GM04504 (cell line): ENCODE measurements at places on chromosomes 1 and 21.

- no peak for DNase-seq
Measured at GRCh38 chr1:18955441-18956192, 859 bp downstream of the IFFO2 start.

- no peak for DNase-seq
Measured at GRCh38 chr1:162487241-162487640, 10.4 kb upstream of the UHMK1 start.

- no peak for DNase-seq
Measured at GRCh38 chr1:242139442-242139841, 140.5 kb upstream of the MAP1LC3C start.

DNA sequence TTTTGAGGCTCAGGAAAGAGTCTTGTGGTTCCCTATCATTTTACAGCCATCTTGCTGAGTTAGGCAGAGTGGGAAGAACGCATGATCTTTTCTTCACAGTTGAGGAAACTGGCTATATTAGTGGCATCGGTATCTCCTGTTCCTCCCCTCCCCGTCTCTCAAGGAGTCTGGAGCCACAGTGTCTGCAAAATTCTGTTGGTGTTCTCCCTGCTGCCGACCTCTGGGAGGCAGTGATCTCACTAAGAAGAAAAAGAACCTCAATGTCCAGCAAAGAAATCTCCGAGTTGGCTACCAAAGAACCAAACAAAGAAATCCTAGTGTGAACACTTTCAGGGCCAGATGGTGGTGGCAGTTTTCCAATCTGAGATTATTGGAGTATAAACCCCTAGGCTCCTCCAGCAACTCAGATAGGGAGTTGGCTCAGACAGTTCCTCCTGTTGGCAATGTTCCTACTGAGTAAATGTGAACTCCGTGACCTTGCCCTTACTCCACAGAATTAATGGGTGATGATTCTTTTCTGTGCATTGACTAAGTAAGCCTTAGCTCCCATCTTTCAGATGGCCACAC, 41.2 kb downstream of the PRAMEF20 start:
- no peak for DNase-seq

DNA sequence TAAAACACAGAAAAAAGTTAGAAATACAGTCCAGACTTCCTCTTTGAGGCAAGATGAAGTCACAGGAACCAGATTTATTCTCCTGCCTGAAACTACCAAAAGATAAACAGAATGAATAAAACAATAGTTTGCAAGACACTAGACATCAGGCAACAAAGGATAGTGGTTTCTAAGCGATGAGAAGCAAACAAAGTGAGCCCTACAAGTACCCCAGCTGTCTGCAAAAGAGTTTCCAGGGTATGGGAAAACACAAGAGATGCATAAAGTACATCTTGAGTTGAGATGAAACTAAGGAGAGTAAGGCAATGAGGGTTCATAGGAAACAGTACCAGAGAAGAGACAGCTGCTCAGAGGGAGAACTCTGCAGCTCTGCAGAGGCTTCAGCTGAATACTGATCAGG, 83.3 kb upstream of the COL24A1 start:
- no peak for DNase-seq

- DNase-seq, result no peak
Measured at GRCh38 chr21:34204481-34205439, 131.4 kb downstream of the MRPS6 start.

- DNase-seq, result no peak
Measured at GRCh38 chr1:25871704-25872494, 3.6 kb downstream of the PAQR7 start.

- DNase-seq, result no peak
Measured at GRCh38 chr1:177902266-177902665, 67.6 kb downstream of the SEC16B start.

- no peak for DNase-seq
Measured at GRCh38 chr1:2528966-2529783, 888 bp downstream of the HES5 start.

GRCh38 chr1:43703836-43704235, 3.5 kb upstream of the ST3GAL3 start:
- DNase-seq, result no peak

DNA sequence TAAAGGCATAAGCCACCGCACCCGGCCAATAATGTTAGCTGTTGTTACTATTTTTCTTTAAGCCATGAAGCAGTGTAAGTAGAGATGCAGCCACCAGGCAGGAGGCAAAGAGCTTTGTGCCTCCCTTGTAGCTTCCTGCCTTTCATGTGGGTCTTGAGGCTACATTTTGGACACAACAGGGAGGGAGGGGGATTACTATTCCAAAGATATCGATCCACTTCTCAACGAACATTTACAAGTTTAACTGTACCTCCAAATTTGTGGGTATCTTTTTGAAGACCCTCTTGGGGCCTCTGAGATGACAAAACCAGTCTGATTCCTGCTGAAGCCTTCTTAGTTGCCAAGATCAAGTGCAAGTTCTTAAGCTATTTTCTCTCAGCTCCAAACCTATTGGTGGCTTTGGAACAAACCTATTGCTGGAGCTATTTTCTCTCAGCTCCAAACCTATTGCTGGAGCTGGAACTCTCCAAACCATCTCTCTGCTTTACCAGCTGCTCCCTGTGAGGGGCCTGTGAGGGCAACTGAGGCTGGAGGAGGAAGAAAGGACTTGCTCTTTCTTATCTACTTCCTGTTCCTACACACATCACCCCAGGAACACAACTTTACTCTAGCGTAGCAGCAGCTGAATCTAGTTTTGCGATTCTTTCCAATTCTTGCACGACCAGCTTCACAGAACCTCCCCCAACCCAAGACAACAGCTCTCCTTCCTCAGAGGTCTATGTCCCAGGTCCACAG, 16.1 kb upstream of the RCAN3 start:
- DNase-seq, result no peak

GRCh38 chr1:235391874-235392273, 24.6 kb downstream of the TBCE start:
- DNase-seq, result no peak

DNA sequence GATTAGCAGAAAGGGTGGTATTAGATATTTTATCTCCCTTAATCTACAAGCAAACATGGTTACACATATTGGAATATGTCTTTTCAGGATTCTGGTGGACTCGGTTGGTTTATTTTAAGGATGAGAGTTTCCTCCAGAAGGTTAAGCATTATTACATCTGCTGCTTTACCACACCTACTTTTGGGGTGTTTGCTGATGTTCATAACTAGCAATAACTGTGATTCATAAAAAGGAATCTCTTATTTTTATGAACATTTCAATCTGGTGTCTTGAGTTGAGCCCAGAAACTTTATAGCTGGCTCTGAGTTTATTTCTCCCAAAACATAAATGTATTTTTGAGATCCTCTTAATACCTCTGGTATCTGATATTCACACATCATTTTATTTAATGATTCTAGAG, 82.7 kb downstream of the LRRC8D start:
- DNase-seq, result no peak

DNA sequence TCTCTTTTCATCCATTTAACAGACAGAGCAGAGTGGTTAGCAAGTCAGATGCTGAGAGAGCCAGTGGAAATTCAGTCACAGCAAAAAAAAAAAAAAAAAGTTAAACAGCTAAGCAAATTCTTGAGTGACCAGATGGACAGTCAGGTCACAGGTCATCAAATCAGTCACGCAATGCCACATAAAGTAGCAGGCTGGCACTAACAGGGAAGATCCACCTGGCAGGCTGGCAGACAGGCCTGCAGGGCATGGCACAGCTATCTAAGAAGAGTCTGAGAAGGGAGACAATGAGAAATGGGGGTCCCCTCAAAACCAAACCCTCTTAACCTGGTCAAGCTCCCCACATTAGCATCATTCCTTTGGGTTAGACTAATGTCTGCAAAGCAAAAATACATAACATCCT, 371.9 kb downstream of the TTLL7 start:
- no peak for DNase-seq
